ENCODE measurements at places on chromosomes 1 and 21.

DNA sequence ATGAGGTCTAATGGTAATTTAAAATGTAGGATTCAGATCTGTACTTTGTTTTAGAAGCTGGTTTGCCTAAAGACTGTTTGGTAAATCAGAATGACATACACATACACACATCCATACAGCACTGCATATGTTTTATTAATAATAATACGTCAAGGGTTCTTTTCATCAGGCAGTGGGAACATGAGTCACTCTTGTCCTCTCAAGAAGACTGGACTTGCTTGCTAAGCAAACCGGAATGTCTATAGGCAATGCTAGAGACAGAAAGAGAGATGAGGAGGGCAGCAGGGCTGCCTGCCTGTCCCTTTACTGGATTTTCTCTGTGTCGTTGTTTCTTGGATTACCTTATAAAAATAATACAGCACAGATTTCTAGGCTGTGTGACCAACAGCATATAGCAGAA, 119.1 kb upstream of the GALNT2 start:
- no peak for DNase-seq

DNA sequence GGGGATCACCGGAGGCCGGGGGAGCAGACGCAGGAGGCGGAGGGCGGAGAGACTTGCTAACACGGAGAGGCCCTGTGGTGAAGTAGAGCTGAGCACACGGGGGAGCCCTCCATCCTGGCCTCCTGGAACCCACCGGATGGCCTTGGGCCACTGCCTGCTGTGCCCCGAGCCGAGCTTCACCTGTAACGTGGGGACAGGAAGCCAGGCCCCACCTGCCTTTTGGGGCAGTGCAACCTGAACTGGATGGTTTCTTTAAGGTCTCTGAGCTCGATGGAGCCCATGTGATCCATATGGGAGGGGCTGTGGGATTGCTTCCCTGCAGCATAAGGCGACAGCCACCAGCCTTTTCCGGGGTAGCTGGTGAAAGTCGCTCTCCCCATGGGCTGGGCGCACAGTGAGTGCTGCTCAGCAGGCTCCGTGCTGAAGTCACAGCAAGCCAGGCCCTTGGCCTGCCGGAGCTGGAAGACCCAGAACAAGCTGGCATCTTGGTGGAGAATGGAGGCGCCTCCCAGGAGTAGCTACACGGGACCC, 35.8 kb downstream of the TFF3 start:
- no peak for DNase-seq

DNA sequence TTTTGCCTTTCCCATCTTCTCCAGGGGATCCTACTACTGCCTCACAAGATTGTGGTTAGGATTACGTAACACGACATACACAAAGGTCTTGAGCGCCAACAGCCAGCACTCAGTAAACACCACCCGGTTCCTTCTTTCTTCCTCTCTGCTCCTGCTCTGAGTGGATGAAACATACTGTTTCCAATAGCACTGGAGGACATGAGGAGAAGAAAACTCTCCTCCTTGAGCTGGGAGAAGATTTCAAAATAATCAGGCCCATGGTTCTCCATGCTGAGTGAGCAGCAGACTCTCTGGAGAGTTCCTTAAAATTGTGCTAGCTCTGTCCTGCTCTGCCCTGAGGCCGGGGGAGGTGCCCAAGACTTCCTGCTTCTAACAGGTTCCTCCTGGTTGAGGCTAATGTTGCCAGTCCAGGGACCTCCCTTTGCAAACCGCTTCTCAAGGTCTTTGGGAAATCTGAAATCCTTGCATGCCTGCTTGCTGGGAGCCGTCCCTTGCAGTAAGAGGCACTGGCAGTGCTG, 29.4 kb upstream of the MX1 start:
- no peak for DNase-seq

- DNase-seq, result peak; percentile 70
Measured at GRCh38 chr1:23539698-23540266, 8.7 kb upstream of the E2F2 start.

GRCh38 chr1:187715483-187715882, 886.7 kb downstream of the PLA2G4A start:
- DNase-seq, result no peak

DNA sequence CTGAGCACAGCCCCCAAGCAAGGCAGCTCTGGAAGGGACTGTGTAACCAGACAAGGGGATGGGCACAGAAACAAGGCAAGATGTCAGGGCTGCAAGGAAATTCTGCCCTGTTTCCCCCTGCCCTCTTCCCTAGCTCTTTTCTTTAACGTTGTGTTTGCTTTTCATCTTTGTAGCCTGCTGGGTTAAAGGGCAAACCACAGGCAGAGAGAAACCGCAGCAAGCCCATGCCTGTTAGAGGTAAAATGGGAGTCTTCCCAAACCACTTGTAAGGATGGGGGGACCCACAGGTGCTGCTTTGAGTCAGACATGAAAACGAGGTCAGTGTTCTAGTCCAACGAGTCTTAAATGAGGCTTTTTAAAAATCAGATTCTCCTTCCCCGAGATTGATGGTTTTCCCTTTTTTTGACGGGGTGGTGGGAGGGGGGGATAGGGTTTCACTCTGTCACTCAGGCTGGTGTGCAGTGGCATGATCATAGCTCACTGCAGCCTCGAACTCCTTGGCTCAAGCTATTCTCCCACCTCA, 13.3 kb downstream of the TGFBR3 start:
- no peak for DNase-seq

DNA sequence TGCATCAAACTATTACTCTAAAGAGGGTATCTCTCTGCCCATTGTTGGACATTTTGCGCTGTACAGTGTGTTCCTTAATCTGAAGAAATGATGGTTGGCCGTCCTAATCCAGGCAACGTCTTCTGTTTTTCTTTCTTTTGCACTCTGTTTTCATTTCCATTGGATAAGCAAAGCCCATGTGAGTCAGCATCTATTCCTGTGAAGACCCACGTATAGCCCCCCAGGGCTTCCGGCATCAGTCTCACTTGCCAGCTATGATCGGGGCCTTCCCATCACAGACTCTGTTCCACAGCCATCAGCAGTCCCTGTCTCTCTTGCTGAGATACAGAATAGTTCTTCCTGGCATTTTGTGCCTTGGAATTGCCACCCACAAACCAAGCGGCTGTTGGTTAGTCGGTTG, 29.2 kb upstream of the BRDT start:
- DNase-seq, result no peak

DNA sequence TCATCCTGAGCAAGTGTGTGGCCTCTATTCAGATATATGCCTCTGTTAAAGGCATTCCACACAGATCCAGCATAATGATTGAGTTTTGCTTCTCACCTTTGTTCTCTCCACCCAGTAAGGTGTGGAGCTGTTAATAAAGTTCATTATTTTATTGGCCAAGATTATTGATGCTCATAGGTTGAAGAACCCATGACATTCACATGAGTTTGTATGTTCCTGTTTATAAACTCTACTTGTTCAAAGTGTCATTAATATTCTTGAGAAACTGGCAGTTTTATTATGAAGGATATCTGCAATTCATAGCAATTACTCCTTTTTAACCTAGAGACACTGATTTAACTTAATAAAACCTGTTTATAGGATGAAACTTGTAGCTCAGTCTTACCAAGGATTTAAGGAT, 22.0 kb downstream of the IVNS1ABP start:
- no peak for DNase-seq

GRCh38 chr1:118190561-118190960, 5.5 kb upstream of the SPAG17 start:
- DNase-seq, result no peak

- no peak for DNase-seq
Measured at GRCh38 chr1:30588311-30589073, 134.9 kb downstream of the MATN1 start.
